Upper lobe of left lung (tissue), 6 donors: ENCODE measurements at places on chromosomes 12 and 14.
A peak's percentile ranks its signal among the peaks of the same experiment; 100 is the strongest.

DNA sequence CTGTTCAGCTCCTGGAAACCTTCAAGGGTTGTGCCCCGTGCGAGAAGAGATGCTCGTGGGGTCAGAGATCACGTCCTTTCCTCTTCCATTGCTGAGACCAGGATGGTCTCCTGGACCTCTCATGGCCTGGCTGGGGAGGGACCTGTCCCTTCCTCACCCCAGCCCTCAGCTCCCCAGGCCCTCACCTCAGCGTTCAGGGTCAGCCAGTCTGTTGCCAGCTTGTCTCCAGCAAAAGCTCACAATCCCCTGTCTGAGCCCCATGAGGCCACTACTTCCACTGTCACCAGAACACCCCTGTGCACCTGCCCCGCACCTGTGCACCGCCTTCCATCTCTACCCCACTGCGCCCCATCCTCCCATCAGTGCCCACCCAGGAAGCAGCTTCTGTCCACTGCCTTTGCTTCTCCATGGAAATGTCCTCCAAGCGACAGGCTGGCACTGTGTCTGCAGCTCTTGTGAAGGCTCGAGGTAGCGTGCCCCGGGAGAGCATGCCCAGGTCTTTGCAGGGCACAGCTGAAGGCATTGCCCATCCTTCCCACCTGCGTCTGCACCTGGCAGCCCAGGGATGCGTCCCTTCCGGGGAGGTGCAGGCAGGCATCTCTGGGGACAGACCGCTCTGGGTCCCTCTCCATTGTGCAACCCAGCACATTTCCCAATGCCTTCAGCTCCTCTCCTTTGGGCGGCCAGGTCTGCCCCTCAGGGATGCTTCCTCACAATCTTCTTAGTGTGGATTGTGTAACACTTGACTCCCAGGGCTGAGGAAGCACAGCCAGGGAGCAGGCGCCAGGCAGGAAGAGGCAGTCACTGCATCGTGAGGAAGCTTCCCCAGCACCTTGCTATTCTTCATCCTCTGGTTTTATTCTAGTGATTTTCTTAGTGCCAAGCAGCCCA is 179.6 kb downstream of the ADGRD1 start:
- no peaks in the 10 kb centered on the region for H3K36me3 ChIP-seq
- H3K4me1 ChIP-seq = no peaks in the 10 kb centered on the region
- H3K27ac ChIP-seq = no peak overlapping the region
- H3K4me3 ChIP-seq = no peak overlapping the region
- peak; percentile 44 for DNase-seq

- H3K4me3 ChIP-seq = no peak overlapping the region
- no peaks in the 10 kb centered on the region for H3K4me1 ChIP-seq
- H3K27ac ChIP-seq = no peak overlapping the region
- H3K36me3 ChIP-seq = no peaks in the 10 kb centered on the region
- no peak for DNase-seq
These were observed 8.7 kb downstream of the POLE2 start for GRCh38 chr14:49679271-49679670.

DNA sequence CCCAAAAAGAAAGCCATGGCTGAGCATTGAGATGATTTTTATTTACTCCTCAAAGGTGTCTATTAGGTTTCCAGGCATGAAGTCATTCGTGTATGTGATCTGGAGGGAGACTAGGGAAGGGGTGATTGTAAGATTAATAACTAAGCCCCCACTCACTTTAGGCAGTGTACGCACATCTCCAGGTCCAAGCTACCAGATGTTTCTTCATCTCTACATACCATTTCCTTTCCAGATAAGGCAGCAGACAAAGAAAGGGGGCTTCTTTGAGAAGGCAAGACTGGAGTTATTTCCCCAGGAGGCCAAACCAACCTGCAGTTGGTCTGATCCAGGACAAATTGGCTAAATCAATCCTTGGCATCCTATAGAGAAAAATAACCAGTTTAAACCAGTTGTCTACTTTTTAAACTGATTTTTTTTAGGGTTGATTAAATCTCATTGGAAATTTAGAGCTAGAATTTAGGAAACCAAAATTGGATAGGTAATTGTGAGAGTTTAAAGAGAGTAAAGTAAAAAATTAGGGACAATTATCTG is 3.9 kb downstream of the HOXC13 start:
- H3K27me3 ChIP-seq = peaks cover 74% of the 10 kb centered on the region
- peaks cover 16% of the 10 kb centered on the region for H3K4me1 ChIP-seq
- H3K36me3 ChIP-seq = no peaks in the 10 kb centered on the region
- no peak overlapping the region for H3K27ac ChIP-seq
- DNase-seq = no peak

DNA sequence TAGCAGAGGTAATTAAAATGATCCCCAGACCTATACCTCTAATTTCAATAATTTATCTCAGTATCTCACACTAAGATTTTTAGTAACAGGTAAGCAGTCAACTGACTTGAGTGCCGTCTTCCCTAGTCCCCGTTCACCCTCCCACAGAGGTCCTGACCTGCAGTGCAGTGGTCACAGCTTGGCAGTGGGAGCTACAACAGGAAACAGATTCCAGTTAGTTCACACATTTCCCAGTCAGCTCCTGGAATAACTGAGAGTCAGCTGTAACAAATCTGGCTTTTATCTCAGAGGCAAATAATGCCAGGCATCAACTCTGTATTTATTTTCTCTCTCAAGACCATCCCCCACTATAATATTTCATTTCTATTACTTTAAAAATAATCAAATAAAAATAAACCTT is 308.2 kb downstream of the ATP23 start:
- H3K4me3 ChIP-seq = no peak overlapping the region
- H3K4me1 ChIP-seq = no peaks in the 10 kb centered on the region
- H3K36me3 ChIP-seq = no peaks in the 10 kb centered on the region
- no peak for DNase-seq

GRCh38 chr12:47473091-47473490 is 232.7 kb downstream of the RPAP3 start:
- DNase-seq = no peak
- no peaks in the 10 kb centered on the region for H3K4me1 ChIP-seq
- no peak overlapping the region for H3K27ac ChIP-seq

GRCh38 chr12:121373755-121374154 is 21.5 kb upstream of the ANAPC5 start:
- no peak for DNase-seq
- H3K27ac ChIP-seq = no peak overlapping the region
- no peaks in the 10 kb centered on the region for H3K4me1 ChIP-seq
- H3K27me3 ChIP-seq = no peaks in the 10 kb centered on the region

DNA sequence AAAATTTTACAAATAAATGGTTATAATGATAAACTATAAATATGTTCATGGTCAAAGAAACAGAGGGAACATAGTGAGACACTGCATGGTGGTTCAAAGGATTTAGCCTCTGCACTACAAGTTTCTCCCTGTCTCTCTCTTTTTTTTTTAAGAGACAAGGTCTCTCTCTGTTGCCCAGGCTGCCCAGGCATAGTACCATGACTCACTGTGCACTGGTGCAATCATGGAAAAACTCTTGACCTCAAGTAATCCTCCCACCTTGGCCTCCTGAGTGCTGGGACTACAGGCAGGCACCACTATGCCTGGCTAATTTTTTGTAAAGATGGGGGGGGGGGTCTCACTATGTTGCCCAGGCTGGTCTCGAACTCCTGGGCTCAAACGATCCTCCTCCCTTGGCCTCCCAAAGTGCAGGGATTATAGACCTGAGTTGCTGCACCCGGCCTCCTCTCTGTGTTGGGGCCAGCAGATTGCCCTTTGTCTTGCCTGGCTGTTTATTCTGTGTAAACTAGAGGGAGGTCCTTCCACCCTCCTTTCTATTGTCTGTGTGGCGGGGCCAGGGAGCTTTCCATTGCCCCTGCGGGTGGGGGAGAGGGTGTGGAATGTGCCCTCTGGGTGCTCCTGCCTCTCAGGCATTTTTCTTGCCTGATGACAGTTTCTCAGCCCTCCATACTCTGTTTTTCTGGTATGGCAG is 22.1 kb downstream of the MTHFD1 start:
- no peak overlapping the region for H3K4me3 ChIP-seq
- DNase-seq = no peak
- peaks cover 3% of the 10 kb centered on the region for H3K36me3 ChIP-seq
- no peak overlapping the region for H3K27ac ChIP-seq
- H3K4me1 ChIP-seq = no peaks in the 10 kb centered on the region

GRCh38 chr12:111600205-111600642 is 1.1 kb upstream of the ATXN2 start:
- DNase-seq = no peak
- H3K36me3 ChIP-seq = no peaks in the 10 kb centered on the region
- H3K27me3 ChIP-seq = no peaks in the 10 kb centered on the region

DNA sequence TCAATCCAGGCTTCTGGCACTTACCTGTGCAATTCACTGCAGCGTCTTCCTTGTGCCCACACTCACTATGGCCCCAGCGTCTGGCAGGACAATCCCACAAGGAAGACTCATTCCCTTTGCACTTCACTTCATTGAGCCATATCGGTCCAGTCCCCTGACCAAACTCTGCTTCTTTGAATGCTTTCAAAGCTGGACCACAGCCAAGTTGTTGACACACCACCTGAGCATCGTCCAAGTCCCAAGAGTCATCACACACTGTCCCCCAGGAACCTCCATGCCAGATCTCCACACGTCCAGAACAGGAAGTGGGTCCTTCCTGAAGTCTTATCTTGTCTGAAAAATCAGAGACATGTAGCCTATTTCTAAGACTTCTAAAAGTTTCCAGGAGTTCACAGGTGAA is 20.2 kb downstream of the CD163 start:
- no peaks in the 10 kb centered on the region for H3K36me3 ChIP-seq
- H3K4me3 ChIP-seq = no peak overlapping the region
- no peak overlapping the region for H3K27ac ChIP-seq
- H3K4me1 ChIP-seq = no peaks in the 10 kb centered on the region

DNA sequence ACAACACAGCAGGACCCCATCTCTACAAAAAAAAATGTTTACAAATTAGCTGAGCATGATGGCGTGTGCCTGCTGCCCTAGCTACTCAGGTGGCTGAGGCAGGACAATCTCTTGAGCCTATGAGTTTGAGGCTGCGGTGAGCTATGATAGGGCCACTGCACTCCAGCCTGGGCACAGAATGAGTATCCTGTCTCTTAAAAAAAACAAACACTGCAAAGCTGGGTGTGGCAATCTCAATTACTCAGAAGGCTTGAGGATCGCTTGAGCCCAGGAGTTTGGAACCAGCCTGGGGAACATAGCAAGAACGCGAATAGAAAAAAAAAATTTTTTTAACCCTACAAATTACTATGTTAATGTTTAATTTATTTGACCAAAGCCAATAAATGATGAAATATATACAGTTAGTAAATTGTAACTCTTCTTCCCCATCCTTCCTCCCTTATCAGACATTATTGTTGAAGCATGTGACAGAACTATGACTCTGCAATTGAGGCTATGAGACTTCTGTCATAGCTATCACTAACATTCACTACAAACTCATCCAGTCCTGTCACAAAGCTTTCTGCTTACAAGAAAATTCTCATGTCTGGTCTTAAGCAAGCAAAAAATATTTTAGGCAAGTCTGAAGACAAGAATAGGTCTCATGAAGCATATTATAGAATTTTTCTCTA is 9.8 kb downstream of the BTBD7 start:
- no peak overlapping the region for H3K4me3 ChIP-seq
- no peaks in the 10 kb centered on the region for H3K36me3 ChIP-seq
- peak; percentile 30 for DNase-seq
- no peak overlapping the region for H3K27ac ChIP-seq
- no peaks in the 10 kb centered on the region for H3K27me3 ChIP-seq

DNA sequence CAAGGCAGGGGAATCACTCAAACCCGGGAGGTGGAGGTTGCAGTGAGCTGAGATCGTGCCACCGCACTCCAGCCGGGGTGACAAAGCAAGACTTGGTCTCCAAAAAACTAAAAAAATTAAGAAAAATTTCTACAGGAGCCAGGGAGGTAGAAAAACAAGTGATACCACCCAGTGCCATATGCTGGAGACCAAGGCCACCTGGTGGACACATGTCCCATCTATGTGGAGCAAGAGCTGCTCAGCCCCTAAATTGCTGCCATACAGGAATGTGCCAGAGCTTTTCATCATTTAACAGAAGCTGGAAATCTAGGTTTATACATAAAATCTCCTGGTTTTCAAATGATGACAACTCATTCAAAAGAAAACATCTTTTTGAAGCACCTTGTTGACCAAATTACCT is 61.4 kb upstream of the ELK3 start:
- no peak overlapping the region for H3K4me3 ChIP-seq
- H3K27me3 ChIP-seq = no peaks in the 10 kb centered on the region
- peaks cover 7% of the 10 kb centered on the region for H3K4me1 ChIP-seq
- no peak overlapping the region for H3K27ac ChIP-seq
- DNase-seq = no peak
- no peaks in the 10 kb centered on the region for H3K36me3 ChIP-seq

DNA sequence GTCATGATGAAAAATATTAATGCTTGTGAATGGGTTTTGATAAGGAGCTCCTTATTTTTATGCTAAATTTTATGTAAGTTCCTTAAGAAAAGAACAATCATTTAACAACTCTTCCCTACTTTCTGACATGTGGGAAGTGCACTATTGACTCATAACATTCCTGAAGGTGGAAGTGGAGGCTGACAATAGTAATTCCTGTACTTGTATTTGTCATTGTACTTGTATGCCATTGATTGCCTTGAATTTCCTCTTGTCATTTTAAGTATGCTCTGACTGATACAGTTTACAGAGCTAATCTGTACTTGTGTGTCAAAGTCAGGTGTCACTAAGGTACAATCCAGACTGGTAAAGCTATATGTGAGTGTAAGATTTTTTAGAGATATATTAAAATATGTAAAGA is 440.0 kb downstream of the SLC16A7 start:
- no peak for DNase-seq
- no peak overlapping the region for H3K27ac ChIP-seq

DNA sequence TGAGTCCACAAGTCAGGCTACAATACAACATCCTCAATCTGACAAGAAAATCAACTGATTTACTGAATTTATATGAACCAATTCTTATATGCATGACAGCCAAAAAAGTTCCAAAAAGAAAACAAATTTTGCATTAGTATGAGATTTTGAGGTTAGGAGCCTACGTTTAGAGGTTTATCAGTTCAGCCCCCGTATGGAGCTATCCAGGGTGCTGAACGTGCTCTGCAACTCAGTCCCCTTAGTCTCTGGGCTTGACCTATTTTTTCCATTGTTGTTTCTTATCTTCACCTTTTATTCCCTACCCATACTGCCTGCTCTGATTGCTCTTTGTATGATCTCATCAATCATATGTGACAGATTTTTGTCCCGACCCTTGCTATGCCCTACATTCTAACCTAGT is 693.0 kb downstream of the NRXN3 start:
- H3K27me3 ChIP-seq = no peaks in the 10 kb centered on the region
- H3K4me1 ChIP-seq = no peaks in the 10 kb centered on the region
- H3K4me3 ChIP-seq = no peak overlapping the region
- DNase-seq = no peak
